Right lung (tissue), 10 donors: ENCODE measurements at places on chromosomes 6 and 20. TPM values are rescaled to one million over a fixed set of nuclear protein-coding genes. Genes with fewer than 3 reads are reported as not detected.

Gene COL9A1
- 1.1 TPM for polyA plus RNA-seq

Gene VPS52
- 88.8 TPM for polyA plus RNA-seq

Gene DEF6
- 10.4 TPM for polyA plus RNA-seq

Gene BMP7
- 13.3 TPM for polyA plus RNA-seq
